Stimulated activated CD8-positive, alpha-beta memory T cell treated with anti-CD3 and anti-CD28 coated beads, Interleukin-7, amount 100 ng/mL, for 1 hour (primary cell): ENCODE measurements at places on chromosomes 6 and 20.

- no peak for DNase-seq
These were observed 7.2 kb downstream of the FYN start for GRCh38 chr6:111865909-111866546.

DNA sequence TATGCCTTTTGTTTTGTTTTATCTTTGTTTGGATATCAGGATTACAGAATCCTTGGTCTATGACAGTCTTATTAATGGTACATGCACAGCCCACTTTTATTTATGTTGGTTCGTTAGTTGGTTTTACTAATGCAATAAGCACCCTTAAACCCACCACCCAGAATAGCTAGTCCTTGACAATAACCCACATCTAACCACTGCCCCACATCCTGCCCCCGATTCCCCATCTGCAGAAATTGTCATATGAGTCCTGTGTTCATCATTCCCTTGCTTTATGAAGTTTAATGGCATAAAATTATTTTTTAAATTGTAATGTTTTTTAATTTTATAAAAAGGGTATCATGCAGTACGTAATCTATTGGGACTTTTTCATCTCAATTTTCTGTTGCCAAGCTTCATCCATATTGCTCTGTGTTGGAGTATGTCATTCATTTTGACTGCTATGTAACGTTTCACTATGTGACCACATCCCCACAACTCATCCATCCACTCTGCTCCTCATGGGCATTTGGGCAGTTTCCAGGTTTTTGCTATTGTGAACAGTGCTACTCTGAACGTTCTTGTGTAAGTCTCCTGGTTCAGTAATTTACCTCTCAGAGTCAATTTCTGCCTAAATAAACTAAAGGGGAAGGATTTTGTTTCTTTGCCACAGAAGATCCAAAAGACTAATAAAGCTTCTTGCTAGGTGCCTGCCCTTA, 150.4 kb downstream of the MRPL14 start:
- DNase-seq: no peak

DNA sequence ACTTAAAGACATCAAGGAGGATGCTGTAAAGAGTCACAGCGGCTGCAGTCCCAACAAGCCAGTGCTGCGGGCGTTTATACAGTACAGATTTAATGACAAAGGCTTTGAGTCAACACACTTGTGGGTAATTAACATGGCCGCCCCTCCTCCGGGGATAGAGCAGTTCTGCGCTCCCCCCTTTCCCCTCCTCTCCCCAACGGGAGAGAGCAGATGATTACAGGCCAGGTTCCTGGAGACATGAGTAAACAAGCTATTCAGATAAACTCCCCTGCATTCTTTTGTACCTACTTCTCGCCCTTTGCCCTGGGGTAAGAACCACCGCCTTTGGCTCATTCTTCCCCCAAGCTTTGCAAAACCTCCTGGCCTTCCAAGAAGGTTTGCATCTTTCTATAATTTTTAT, 23.6 kb upstream of the FABP7 start:
- DNase-seq: no peak

- no peak for DNase-seq
These were observed 3.6 kb downstream of the MRGBP start for GRCh38 chr20:62799873-62800272.

DNA sequence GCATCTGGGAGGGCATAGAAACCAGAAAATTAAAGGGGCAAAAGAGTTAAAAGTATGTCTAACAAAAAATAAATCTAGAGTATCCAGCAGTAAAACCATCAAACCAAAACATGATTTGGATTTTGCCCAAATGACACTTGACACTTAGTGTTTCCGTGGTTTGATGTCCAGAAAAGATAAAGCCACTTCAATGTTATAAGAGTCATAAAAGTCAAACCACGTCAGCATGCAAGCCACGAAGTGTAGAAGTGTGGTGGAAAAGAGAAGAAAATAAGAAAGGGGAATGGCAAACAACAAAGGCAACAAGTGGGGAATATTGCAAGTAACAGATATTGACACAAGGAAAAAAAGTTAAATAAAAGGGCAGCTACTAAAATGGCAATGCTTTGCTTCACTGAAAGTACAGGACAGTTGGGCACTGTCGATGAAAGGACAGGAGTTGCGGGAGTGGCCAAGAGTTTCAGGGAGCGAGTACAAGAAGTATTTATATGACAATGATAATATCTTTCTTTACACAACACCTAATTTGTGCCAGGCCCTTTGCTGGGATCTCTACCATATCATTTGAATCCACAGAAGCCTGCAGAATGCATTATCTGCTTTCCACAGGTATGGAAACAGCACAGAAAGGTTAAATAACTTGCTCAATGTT, 6.3 kb upstream of the HDDC2 start:
- DNase-seq: no peak

DNA sequence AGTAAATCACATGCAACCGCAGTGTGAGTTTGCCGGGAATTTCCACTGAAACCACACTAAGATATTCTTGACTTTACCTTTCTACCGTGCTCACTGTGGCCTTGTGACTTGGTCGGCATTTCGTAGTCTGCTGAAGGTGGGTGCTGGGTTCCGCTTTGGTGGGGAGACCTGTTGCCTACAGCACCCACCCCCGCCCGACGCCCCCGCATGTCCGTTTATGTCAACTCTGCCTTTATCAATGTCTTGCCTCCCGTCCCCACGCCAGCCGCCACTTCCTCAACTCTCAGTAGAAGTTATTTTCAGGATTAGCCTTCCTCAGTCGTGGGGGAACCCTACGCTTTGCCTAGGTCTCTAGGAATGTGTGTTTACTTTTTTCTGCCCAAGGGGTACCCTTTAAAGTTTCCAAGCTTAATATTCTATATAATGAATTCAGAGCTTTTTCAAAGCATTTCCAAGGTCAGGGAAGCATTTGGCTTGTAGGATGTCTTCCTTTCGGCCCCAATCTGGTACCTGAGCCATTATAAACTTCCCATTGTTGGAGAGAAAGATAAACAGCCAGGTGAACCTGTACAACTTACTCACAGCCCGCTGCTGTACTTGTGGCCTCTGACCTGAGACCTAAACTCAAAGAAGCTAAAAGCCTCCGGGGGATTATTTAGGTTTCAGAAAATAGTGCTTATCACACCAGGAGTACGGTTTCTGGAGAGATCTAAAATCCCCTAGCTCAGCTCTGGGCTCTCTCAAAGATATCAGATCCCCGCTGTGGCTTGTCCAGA, 54.2 kb downstream of the TBC1D7 start:
- peak; percentile 26 for DNase-seq

DNA sequence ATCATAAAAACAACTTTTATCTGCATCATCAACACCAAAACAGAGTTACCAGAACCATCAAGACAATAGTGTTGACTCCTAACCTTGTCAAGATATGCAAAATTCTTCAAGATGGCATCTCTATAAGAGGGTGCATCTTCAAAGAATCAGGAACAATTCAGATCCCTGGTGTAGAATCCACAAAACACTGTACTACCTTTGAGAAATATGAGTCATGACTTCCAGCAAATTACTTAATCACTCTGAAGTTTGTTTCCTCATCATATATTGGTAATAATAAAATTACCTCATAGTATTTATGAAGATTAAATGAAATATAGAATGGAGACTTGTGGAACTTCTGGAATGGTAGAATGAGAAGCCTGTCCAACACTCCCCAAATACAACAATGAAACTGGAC, 221.3 kb upstream of the SUPT3H start:
- DNase-seq: no peak

- no peak for DNase-seq
These were observed 52.7 kb downstream of the GNAS start for GRCh38 chr20:58905236-58905635.

DNA sequence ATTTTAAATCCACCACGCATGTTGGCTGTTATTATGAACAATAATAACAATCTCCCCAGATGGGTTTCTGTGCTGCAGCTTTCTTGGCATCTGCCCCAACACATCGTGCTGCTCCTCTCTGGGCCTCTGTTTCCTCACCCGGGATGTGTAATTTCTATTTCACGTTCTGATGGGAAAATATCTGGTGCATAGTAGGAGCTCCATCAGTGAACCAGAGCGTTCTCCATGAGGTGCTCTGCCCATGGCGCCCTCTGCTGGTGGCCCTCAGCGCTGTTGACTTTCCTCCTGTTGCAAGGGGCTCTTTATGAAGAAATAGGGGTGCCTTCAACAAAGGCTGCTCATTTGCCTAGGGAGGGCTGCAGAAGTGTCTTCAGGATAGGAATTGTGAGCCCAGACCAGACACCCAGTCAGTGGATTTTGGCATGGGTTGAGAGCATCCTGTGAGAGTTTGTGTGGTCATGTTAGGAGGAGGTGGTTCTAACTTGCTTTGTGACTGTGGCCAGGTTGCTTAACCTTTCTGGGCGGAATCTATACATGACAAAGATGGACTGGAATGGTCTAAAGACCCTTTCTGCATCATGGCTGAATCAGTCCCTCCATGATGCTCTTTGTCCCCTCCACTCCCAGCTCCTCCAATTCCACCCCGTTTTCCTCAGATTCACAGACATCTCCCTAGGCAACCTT, 8.1 kb downstream of the SCRT2 start:
- DNase-seq: peak; percentile 21

DNA sequence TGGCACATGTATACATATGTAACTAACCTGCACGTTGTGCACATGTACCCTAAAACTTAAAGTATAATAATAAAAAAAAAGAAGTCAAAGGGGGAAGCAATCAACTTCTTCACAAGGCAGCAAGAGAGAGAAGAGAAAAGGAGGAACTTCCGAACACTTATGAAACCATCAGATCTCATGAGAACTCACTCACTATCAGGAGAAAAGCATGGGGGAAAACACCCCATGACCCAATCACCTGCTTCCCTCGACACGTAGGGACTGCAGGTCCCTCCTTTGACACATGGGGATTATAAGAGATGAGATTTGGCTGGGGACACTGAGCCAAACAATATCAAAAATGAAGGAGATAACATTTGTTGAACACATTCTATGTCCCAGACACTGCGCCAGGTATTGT, 94.8 kb upstream of the PHACTR1 start:
- DNase-seq: no peak

GRCh38 chr20:22182148-22182547, 402.2 kb downstream of the FOXA2 start:
- DNase-seq: no peak

DNA sequence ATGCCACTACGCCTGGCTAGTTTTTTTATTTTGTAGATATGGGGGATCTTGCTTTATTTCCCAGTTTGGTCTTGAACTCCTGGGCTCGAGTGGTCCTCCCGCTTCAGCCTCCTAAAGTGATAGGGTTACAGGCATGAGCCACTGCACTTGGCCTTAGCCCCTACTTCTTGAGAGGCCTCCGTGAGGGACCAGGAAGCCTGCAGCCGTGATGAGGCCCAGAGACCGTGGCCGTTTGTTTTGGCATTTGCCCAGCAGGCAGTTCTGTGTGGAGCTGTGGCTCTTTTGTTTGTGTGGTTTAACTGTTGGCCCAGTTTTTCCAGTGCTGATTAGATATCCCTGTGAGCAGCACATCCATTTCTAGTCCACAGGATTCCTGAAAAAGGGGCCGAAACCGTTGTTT, 39.8 kb downstream of the SRSF3 start:
- no peak for DNase-seq

DNA sequence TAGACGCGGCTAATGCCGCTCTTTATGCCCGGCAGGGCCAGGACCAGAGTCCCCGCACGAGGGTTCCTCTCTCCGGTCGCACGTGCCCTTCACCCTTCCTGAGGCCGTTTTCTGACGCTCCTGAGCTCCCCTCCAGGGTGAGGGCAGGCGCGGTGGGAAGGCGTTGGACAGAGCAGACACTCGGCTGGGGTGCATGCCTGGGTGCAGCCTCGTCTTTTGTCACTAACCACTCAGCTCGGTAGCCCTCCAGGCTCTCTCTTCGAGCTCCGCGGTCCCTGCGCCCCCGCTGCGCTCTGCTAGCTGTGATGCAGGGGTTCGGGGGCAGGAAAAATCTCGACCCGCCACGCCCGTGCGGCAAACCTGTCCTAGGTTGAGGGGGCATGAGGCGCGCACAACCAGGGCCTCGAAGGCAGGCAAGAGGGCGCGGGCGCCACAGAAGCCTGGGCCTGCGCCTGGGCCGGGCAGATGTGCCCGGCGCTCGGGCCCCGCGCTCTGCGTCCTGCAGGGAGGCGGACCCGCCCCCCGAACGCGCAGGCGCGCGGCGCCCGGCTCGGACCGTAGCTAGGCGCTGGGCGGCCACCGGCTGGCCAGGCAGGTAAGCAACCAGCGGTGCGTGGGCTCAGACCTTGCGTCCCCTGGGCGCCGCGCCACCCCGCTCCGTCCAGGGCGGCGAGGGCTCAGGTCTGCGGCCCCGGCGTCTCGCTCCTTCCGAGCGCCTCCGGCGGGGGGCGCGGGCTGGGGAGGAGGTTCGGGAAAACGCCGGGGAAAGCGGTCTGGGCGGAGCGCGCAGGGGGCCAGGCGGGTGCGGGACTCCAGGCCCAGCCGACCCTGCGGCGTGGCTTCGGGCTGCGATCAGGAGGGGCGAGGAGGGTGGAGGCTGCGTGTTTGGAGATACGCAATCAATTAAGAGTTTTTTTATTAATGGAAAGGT, at the start of gene L3MBTL1:
Gene L3MBTL1 (plus strand): TSS at position 548 of the 931 bp plus-strand sequence. CDS start 5,807 bp downstream, outside the sequence.
- DNase-seq: no peak

- DNase-seq: no peak
These were observed 75.8 kb downstream of the UBE3D start for GRCh38 chr6:82989736-82990290.

GRCh38 chr20:10984294-10984693, 310.5 kb upstream of the JAG1 start:
- no peak for DNase-seq

DNA sequence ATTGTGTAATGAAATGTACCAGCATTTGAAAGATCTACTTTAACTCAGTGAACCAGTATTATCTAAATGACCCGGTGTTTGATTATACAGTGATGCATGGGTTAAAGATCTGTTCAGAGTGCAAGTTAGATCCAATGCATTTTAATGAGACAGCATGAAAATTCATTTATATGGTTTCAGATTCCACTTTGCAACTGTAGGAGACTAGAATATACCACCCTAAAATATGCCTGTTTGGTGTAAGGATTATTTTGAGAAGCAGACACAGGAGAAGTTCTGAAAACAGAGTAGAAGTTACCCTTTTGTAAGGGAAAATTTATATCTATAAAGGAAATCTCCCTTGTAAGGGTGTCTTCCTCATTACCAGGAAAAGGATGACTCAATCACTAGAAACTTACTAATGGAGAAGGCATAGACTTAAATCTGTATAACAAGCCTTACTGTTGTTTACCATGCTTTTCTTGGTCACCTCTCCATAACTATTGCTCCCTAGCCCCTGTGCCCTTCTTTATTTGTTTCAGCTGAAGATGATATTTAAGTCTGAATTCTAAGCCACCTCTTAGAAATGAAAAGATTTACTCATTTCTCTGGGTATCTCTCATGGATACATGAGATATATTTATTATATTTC, 105.4 kb downstream of the NCOA3 start:
- DNase-seq: no peak

DNA sequence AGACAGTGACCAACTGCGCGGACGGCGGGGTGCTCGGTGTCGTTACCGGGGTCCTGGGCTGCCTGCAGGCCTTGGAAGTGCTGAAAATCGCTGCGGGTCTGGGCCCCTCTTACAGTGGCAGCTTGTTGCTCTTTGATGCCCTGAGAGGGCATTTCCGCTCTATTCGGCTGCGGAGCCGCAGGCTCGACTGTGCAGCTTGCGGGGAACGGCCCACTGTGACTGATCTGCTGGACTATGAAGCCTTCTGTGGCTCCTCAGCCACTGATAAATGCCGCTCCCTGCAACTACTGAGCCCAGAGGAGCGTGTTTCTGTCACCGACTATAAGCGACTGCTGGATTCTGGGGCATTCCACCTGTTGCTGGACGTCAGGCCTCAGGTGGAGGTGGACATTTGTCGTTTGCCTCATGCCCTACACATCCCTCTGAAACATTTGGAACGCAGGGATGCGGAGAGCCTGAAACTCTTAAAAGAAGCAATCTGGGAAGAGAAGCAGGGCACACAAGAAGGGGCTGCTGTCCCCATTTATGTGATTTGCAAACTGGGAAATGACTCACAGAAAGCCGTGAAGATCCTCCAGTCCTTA, 1.0 kb downstream of the MOCS3 start:
- no peak for DNase-seq
